ENCODE measurements at places on chromosomes 4 and X. TPM values are rescaled to one million over a fixed set of nuclear protein-coding genes. Genes with fewer than 3 reads are reported as not detected.

The PGAM4 gene
- total RNA-seq, result not detected

The NEIL3 gene
- total RNA-seq, result 10.8 TPM

The PLAC1 gene
- total RNA-seq, result not detected

The VSIG4 gene
- under 0.01 TPM for total RNA-seq

The FABP2 gene
- not detected for total RNA-seq

The SLC30A9 gene
- total RNA-seq, result 53.3 TPM

The HPSE gene
- 3.7 TPM for total RNA-seq

The F11 gene
- not detected for total RNA-seq

The SPATA18 gene
- 15.4 TPM for total RNA-seq

The SLC2A9 gene
- 0.78 TPM for total RNA-seq

The LONRF3 gene
- not detected for total RNA-seq

The CWH43 gene
- not detected for total RNA-seq

The FOXR2 gene
- not detected for total RNA-seq

The ERCC6L gene
- total RNA-seq, result 9.8 TPM

The RAB41 gene
- total RNA-seq, result not detected

The RIBC1 gene
- 0.73 TPM for total RNA-seq

The MTTP gene
- not detected for total RNA-seq

The ANAPC10 gene
- 25.8 TPM for total RNA-seq

The RAB9B gene
- total RNA-seq, result 0.20 TPM

The SLC9B1 gene
- 0.73 TPM for total RNA-seq

The GAGE2A gene
- total RNA-seq, result not detected

The BCLAF3 gene
- 4.4 TPM for total RNA-seq
